ENCODE measurements at places on chromosomes 4 and X.

DNA sequence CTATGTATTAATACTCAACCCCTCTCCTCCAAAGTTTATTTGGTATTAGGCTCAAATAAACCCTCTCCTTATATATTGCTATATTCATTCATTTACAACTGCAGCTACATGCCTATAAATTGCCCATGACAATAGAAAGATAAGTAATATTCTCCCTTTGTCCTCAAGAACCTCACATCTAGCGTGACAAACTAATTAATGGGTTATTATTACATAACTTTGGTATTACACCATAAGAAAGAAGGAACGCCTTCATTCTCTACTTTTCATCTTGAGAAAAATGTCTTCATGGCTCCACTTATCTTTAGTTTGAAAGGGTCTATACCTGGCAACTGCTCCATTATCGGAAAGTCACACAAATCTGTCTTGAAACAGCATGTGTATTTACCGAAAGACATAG, 157.7 kb upstream of the RASGEF1B start:
- no peak for DNase-seq

DNA sequence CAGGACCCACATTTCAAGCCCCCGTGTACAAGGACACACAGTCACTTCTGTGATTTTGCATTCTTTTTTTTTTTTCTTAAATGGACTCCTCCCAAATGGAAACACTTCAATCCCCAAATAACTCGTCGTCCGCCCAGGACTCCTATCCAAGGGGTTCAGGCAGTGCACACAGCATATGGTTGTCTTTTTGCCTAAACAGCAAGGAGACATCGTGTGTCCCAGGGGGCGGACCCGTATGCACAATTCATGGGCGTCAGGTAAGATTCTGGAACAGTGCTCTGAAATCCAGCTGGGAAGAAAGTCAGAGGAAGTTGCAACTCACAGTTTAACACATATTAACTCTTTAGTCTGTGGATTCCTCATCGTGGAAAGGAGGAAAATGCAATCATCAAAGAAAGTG, 231.3 kb downstream of the SHOX start:
- DNase-seq = no peak

- no peak for DNase-seq
Measured at GRCh38 chr4:15024386-15024785, 22.1 kb downstream of the CPEB2 start.

DNA sequence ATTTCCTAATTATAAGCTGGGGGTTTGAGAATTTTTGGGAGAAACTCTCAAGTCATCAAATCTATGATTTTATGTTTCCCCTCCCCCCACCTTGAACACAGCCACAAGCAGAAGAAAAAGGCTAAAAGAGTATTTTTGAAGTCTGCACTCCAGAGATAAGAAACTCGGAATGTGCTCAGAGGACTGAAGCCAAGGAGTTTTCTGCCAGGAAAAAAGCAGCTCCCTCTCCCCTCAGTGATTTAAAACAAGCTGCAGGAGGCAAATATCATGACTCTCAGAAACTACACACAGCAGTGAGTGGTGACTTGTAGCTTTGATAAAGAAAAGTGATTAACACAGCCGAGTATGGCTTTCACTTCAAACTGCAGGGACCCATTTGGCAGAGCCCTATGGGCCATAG, 800.2 kb upstream of the FTHL17 start:
- DNase-seq = no peak

DNA sequence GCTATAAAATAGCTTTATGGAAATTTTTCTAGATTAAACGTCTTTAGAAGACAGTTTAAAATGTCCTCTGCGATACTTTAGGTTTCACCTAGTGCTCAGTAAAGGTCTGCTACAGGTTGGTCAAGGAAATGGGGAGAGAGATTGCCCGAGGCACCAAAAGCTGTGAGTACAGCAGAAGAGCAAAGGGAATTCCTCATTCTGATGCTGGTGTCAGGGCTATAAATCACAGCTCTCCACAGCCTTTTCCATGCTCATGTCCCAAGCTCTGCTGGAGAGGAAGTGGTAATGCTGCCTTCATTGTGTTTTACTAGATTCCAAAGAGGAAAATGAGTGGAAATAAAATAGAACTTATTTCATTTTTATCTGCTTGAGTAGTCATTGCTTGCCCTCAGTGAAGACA, 2060.4 kb downstream of the ARAP2 start:
- DNase-seq = no peak

DNA sequence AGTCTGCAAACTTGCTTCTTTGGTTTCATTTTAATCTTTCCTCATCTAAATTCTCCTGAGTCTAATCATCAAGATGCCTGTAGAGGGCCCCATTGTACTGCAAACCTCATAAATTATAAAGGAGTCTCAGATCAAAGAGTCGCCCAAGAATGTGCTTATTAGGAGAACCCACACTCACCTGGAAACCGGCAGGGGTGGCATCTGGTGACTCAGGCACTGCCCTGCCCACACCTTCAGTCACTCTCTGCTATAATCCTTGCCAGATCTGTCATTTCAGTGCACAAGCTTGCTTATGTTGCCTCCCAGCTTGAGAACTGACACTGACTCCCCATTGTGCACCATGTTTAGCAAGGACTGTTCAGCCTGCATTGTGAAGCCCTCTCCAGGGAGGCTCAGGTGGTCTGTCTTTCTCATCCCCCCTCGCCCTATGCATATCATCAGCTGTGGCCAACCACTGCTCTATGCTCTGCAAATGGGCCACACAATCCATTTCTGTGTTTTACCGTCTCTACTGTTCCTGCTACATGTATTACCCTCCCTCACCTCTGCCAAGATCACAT, 12.4 kb downstream of the EPGN start:
- peak; percentile 64 for DNase-seq

GRCh38 chr4:1351854-1352566, 5.0 kb downstream of the UVSSA start:
- peak; percentile 49 for DNase-seq

DNA sequence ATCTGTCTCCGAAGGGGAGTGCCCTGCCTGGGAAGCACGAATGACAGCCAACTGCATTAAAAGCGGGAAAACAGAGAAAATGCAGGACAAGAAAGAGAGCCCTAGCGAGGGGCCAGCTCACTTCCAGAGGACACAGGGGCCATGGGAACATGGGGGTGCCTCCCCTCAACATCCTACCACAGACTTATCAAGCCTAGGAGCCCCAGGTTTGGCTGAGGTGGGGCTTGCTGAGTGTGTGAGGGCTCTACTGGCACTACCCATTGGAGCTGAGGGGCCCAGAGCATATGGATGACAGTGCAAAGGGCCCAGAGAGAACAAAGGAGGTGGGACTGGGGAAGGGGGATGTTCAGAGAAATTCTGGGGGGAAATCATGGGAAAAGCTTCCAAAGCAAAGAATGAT, 101.8 kb downstream of the PJA1 start:
- no peak for DNase-seq

DNA sequence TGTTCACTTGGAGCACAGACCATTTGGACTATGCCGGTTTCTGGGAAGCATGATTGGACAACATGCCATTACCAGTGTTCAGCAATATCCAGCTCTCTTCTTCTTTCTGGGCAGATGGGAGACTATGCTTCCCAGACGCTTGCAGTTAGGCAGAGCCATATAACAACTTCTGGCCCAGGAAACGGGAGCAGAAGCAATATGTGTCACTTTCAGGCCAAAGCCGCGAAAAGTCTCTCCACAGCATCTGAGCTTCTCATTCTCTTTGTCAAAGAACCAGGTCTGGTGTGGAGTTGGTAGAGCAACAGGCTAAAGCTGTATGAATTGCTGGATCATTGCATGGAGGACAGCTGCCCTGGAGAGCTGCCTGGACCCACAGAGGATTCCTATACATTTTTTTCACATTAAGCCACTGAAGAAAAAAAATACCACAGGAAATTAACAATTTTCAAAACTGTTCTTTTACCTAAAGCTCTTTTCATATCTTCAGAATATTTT, 131.4 kb upstream of the FRG1 start:
- DNase-seq = no peak

- DNase-seq = no peak
Measured at GRCh38 chr4:6776920-6777635, 5.4 kb upstream of the KIAA0232 start.

DNA sequence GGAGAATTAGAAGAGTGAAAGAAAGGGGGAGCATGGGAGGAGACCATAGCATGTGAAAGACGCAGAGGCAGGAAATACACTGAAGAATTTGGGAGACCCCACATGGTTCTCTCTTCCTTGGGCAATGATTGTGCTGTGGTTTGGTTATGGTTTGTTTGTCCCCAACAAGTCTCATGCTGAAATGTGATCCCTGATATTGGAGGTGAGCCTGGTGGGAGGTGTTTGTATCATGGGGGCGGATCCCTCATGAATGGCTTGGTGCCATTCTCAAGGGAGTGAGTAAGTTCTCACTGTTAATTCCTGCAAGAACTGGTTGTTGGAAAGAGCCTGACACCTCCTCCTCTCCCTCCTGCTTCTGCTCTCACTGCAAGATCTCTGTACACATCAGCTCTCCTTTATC, 78.6 kb upstream of the RAI2 start:
- DNase-seq = no peak

DNA sequence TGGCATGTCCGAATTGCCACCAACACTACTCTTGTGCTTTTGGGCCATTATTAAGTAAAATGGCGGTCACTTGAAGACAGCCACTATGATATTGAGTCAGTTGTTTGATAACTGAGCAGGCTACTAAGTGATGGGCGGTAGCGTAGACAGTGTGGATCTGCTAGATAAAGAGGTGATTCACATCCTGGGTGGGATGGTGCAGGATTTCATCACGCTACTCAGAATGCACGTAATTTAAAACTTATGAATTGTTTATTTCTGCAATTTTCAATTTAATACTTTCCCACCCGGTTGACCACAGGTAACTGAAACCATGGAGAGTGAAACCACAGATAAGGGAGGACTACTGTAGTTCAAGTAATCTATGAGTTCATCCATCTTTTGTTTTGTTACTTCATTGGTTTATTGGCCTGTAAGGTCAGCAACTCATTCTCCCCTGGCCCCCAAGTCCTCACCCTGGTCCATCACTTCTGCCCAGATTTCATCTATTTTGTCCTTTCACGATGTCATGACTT, 2.9 kb downstream of the ARAF start:
- no peak for DNase-seq

GRCh38 chrX:21151051-21151450, 223.2 kb upstream of the CNKSR2 start:
- DNase-seq = no peak

DNA sequence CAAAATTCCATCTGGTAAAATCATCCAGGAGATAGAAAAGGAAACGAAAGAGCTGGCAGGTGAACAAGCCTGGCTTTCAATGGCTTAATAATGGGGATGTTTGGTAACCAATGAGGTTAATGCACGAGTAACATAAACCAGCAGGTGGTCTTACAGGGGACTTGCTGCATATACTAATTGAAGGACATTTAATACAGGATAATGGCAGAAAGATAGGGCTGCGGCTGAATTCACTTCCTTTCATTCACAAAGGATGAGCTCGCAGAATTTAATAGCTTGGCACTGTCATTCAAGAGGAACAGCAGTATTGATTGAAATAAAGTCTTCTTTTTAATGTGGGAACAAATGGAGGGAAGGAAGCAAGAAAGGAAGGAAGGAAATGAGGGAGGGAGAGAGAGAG, 156.3 kb upstream of the RAI2 start:
- no peak for DNase-seq

DNA sequence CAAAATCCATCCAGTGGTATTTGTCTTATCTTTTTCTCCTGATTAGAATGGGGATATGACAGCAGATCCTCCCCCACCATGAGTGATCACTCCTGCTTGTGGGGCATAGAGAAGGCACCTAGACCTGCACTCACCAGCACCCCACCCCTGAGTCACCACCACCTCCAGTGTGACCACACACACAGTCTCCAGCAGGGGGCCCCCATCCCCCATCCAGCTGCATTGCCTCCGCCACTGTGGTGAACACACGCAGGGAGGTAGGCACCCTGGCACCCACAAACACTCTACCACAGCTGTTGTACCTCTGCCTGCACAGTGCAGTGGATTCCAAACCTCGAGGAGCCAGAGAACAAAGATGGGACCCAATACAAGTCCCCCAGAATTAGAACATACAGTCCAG, 9.0 kb upstream of the MAGEA8 start:
- no peak for DNase-seq

GRCh38 chr4:84849051-84849640, 117.3 kb downstream of the WDFY3 start:
- DNase-seq = no peak

GRCh38 chr4:111128327-111128726, 505.4 kb upstream of the PITX2 start:
- no peak for DNase-seq

- no peak for DNase-seq
Measured at GRCh38 chrX:46117234-46117633, 428.0 kb downstream of the ZNF674 start.

DNA sequence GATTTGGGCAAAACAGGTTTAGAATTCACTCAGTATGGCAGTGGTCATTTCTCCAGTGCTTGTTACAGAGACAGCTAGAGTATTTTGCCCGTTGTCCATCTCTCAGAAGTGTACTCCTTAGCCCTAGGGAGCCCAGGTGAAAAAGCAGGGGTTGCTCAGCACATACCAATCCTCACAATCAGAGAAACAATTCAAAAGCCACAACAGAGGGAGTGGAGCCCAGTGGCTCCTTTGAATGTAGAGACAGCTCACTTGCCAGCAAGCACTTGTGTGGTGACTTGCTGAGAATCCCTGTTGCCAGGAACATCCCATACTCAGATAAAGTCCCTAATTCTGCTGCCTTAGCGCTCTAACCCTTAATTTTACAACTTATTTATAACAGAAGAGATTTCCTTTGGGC, 1488.3 kb downstream of the RPA4 start:
- no peak for DNase-seq

- DNase-seq = peak; percentile 46
Measured at GRCh38 chr4:81844717-81845116, 373.0 kb upstream of the RASGEF1B start.

DNA sequence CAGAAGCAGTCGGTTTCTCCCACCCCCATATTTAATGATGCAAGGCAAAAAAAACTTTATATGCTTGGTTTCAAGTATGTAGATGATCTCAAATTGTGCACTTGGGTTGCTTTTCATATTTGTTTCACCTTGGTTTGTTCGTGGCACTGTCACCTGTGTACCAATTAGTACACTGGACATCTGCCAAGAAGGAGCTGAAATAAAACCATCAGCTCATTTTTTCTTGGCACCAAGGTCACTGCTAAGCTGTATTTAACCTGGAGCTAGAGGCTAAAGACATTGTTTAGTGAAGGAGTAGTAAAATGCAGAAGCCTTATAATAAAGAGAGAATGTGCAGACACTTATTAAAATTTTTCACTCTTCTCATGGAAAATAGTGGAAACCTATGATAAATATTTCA, 430.8 kb downstream of the ARHGAP24 start:
- no peak for DNase-seq

GRCh38 chr4:118141240-118141639, 107.0 kb downstream of the NDST3 start:
- DNase-seq = peak; percentile 33

DNA sequence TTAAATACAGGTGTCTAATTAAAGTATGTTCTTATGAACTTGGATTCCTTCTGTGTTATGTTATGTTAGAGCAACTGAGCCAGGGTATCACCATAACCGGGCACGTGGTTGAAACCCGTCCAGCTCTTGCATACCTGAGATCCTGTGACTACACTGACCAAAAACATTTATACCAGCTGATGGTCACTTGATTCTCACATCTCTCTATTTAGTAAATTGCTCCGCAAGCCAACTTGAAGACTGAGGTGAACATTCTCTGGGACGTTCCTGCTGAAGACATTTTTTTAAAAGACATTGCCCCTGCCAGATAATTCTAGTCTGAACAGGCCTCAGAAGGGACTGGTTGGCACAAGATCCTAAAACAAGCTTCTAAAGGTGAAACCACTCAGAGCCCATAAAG, 550.0 kb upstream of the DIPK2B start:
- no peak for DNase-seq

Measured in MV-4-11 (cell line).